Stimulated activated CD4-positive, alpha-beta T cell treated with anti-CD3 and anti-CD28 coated beads, Interleukin-12 subunit alpha, Interleukin-12 subunit beta, amount 100 ng/mL, for 4 hours (primary cell): ENCODE measurements at places on chromosomes 1 and 21.
A peak's percentile ranks its signal among the peaks of the same experiment; 100 is the strongest.

- no peak for DNase-seq
These were observed 50.8 kb upstream of the BOLA1 start for GRCh38 chr1:149848340-149849110.

DNA sequence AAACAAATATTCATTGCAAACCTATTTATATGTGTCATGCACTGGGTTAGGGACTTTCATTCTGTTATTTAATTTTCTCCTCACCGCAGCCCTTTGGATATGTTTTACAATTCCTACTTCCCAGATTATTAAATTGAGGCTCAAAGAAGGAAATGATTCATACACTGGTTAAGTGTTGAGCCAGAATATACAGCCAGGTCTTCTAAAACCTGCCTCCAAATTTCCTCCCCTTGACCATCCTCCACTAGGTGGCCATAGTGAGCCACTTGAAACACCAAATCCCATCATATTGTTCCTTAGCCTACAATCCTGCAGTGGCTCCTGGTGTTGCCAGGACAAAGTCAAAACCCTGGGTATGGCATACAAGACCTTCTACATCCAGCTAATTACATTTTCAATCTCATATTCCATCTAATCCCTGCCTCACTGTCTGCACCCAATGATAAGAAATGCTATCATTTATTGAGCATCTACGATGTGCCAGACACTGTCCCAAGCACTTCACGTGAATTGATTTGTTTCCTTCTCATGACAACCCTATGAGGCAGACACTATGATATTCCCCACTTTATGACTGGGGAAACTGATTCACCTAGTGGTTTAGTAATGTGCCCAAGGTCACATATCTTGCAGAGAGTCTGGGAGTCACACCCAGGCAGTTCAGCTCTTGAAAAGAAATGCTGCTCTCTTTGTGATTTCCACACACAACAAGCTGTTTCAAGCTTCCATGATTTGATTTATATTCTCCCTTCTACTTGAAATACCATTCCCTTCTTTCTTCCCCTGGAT, 23.6 kb upstream of the KIRREL1 start:
- DNase-seq: no peak

- no peak for DNase-seq
These were observed 151.3 kb downstream of the ETS2 start for GRCh38 chr21:38956856-38957571.

DNA sequence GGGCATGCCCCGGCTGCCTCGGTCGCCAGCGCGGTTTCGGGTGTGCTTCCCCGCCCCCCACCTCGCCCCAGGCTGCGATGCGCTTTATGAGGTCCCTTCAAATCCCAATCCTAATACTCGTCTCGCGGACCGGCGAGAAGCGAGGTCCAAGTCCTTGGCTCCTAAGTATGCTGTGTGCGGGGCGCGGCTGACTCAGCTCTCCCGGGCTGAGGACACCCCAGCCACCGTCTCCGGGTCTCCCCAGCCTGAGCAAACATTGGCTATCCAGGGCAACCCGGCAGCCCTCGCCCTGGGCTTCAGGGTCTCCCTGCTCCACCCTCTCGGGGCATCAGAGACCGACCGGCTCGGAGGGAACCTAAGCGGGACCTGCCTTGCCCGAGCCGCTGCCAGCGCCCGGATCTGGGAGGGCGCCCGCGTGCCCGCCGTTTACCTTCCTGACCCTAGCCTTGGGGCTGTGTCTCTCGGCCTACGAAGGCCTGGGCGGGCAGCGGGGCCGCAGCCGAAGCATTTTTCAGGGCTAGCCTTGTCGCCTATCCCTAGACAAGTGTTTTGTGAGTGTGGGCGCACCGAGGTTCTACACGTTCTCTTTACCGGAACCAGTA, 1.2 kb downstream of the ITPKB start:
- DNase-seq: peak; percentile 50

DNA sequence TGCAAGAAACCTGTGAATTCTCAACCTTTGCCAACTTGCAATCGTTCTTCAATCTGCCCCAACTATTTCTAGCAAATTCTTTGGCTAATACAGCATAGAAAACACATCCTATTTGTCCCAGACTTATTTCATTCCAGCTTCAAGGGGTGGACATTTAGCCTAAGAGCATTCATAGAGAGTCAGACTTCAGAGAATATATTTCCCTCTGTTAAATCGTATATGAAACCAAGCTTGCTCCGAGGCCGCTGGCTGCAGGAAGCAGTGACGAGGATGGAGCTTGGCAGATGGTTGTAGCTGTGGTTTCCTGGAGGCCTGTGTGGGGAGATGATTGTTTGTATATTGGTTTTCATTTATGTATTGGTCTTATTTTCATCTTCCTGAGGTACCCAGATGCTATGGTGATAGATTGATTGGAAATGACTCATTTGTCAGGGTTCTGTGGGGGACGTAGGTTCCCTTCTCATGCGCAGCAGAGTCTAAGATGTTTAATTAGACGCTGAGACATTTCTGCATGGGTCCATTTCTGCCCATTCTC, 26.1 kb downstream of the MAN1C1 start:
- peak; percentile 33 for DNase-seq

- no peak for DNase-seq
These were observed 69.6 kb downstream of the PTPRU start for GRCh38 chr1:29305943-29306342.

- no peak for DNase-seq
These were observed 21.5 kb downstream of the ADGRB2 start for GRCh38 chr1:31742462-31743212.

DNA sequence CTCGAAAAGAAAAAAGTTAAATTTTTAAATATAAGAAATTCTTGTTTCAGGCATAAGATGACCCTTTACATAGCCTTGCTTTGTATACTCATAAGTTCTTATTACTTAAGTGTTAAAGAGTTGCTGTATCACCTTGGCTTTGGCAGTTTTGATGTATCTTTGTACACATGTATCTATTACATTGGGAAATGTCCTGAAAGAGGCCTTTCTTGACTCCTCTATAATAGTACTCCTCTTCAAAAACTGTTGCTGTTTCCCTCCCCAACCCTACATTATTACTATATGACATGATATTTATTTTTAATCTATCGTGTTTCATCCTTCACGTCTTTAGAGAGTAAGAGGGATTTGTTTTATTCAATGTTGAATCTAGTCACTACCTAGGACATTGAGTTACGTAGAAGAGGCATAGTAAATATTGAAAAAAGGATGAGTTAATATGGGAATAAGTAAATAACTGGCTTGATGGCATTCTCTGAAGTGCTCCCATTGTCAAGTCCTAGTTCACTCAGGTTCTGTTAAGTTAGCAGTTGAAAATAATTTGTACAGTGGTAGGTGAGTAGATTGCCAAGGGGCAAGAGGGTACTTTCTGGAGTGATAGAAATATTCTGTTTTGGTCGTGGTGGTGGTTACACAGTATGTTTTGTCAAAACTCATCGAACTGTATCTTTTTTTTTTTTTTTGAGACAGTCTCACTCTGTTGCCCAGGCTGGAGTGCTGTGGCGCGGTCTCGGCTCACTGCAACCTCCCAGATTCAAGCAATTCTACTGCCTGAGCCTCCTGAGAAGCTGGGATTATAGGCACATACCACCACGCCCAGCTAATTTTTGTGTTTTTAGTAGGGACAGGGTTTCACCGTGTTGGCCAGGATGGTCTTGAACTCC, 8.2 kb downstream of the THRAP3 start:
- no peak for DNase-seq

DNA sequence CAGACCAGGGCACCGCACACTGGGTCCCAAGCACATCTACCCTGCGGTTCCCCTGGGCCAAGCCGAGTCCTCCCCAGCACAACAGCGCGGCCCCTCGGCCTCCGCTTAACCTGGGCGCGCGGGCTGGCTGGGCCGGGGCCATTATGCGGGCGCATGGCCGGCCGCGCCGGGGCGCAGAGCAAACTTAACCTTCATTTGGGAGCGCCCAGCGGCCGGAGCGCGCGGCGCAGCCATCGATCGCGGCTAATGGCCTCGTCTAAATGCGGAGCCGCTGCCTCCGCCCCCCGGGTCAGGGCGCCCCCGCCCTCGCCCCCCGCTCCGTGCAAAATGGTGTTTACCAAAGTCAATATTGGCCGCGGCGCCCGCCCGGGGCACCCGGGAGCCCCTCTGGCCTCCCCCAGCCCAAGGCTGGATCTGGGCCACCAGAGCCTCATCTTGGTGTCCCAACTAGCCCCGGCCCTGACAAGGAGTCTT, 272.1 kb downstream of the TRABD2B start:
- no peak for DNase-seq

- DNase-seq: no peak
These were observed 31.1 kb downstream of the LHX8 start for GRCh38 chr1:75165264-75165663.

DNA sequence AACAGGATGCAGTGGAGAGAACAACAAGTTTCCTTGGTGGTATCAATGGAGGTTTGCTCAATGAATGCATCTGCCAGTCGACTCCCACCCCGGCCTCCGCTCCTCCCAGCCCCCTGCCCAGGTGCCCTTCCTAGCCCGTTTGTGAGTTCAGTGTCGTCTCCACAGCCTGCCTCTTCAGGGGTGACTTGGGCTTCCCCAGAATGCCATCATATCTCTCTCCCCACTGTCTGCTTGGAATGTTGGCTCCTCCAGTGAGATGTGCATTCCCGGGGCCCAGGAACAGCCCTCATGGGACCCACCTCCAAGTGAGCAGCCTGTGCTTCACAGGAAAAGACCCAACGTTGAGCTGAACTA, 30.5 kb downstream of the MATN1 start:
- DNase-seq: no peak

- DNase-seq: no peak
These were observed 4.7 kb downstream of the SELENBP1 start for GRCh38 chr1:151367658-151368392.

DNA sequence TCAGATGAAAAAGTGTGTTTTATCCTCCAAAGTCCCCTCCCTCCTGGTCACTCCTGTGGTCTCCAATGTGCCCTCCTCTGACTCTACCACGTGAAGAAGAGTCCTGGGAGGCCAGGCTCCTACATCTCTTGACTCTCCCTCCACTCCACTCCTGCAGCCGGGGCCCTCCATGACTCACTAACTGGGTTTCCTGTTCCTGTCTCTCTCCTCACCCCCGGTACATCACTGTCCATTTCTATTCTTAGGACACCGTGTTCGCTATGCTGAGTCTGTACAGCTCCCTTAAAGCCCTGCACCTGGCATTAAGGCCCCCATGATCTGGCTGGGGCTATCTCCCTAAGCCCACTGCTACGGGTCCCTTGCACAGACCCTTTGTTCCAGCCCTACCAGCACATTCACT, 93.4 kb downstream of the BCAR3 start:
- DNase-seq: no peak

GRCh38 chr1:8643542-8644536, 173.6 kb downstream of the RERE start:
- DNase-seq: no peak

GRCh38 chr1:28582248-28582615, 9.8 kb upstream of the RAB42 start:
- no peak for DNase-seq

DNA sequence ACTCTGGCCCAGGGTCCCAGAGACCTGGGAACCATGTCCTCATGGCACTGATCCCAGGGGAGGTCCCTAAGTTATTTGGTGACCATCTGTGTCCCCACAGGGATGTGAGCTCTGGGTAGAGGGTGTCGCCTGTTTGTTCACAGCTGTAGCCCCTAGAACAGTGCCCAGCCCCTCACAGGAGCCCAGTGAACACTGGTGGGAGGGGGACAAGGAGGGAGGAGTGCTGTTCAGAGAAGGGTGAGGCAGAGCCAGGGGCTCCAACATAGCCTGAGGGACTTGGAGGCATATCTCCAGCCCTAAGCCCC, 450.4 kb downstream of the MATN1 start:
- no peak for DNase-seq

DNA sequence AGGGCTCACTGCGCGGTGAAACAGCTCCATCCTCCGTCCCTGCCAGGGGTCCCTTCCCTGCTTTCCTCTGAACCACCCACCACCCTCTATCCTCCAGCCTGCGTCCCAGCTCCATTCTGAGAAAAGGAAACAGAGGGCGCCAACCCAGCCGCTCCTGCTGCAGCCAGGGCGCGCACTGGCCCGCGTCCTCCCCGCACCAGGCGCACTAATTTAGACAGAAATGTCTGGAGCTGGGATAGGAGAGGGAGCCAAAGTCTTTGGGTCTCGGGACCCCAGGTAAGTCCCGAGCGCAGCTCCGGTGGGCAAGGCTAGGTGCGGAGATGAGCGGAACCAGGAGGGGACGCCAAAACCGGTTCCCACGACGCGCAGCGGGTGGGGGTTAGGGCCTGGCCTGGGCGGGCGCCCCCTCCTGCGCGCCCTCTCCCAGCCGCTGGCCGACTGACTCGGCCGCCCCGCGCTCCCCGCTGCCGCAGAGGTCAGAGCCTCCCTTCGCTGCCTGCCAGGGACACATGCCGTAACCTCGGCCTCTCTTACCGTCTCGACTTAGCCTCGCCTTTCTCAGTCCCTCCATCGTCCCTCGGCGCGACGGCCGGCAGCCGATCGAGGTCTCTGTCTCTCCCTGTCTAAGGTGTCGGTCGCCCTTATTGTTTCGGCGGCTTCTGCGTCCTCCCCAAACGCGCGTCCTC, 2.0 kb downstream of the CAMK2N1 start:
- DNase-seq: no peak

DNA sequence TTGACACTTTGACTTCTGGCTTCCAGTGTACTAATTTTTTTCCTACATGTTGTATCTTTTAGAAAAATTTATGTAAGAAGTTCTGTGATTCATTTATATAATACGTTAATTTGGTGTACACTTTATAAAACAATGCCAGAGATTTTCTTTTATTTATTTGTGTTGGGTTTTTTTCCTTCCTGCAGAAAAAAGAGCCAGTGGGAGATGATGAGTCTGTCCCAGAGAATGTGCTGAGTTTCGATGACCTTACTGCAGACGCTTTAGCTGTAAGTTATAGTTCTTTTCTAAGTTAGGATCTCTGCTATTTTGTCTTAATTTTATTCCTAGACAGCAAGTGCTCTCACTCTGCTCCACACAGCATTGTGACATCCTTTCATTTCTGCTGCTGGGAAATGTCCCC, 14.4 kb downstream of the SARS1 start:
- DNase-seq: no peak

GRCh38 chr1:211632808-211633523, 42.5 kb downstream of the NEK2 start:
- no peak for DNase-seq

GRCh38 chr1:187624812-187625545, 796.2 kb downstream of the PLA2G4A start:
- no peak for DNase-seq
